ENCODE measurements at places on chromosomes 6 and 20.

DNA sequence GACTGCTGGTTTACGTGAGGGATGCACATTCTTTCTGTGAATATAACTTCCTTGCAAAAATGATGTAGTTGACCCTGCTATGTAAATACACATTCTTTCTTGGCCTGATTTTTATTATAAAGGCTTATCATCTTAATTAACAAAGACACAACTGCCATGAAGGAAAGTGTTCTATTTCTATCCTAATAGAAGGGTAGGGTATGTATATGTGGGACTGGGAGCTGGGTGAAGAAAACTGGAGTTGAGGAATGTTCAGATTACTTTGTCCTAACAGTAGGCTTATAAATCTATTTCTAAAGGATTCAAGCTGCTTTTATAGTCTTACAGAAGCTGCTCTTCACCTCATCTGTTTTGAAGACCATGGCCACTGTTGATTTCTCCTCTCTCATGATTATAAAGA lies 76.5 kb upstream of the RGS17 start:
- peak; percentile 26 for DNase-seq

DNA sequence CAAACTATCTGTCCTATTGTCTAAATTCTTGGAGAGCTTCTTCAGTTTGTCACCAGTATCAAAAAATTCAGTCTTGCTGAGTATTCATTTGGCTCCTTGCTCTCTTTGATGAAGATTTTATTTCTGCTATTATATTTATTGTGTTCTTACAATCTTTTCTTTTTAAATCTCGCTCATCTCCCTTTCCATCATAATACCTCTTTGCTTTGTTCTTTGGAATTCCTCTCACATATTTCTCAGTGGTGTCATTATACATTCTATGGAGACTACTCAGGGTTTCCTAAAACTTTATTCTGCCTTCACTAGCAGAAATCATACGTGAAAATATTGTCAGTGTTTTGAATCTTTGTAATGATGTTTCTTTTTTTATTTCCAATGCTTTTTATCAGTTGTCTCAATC lies 445.2 kb upstream of the ID4 start:
- DNase-seq = no peak

DNA sequence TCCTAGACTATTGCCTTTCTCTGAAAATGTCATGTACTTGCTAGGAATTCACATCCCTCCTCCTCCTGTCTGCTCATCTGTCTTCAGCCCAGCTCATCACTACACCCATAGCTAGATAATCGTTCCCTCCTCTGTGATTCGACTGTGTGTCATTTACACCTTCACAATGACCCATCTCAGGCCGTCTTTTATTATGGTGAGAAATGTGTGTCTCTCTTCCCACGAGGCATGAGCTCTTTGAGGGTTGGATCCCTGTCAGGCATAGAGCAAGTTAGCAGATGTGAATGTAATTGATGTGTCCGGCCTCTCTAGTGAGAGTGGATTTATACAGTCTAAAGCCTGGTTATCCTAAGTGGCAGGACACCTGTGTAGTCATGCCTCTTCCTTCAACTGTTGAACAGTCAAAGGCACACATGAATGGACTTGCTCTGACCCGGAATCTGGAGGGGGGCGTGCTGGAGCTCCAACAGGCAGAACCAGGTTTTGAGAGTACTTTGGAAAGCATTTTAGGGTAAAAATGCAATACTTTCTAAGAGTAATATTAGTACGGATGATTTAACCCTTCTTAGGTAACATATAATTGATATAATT lies 182.1 kb downstream of the UTRN start:
- DNase-seq = no peak

DNA sequence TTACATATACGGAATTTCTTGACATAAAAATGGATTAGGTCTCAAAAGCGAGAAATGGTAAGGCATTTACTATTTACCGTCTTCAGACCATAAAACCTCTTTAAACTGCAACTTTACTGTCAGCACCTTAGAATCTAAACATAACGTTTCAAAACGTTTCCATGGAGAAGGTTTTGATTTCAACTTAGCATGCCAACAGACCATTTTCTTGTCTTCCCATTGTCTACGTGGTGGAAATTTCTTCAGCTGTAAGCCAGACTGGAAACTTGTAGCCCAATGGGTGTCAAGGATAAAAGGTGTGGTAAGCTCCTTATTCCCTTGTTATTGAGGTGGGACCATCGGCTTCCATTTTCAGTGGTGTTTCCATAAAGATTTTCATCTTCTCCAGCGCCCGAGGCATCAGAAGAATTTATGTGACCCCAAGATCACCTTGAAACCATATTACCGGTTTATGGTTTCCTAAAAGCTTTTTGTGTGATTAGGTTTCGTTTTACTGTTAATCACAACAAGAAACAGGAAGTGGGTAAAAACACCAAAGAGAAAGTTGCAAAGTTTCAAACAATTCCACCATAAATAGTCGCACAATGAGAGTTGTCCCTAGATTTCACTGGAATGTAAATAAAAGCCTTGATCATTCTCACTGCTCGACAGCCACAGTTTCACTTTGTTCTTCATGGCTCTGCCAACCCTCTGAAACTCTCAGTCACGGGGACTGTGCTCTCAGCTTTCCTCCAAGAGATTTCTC lies 63.0 kb upstream of the CD2AP start:
- peak; percentile 28 for DNase-seq

DNA sequence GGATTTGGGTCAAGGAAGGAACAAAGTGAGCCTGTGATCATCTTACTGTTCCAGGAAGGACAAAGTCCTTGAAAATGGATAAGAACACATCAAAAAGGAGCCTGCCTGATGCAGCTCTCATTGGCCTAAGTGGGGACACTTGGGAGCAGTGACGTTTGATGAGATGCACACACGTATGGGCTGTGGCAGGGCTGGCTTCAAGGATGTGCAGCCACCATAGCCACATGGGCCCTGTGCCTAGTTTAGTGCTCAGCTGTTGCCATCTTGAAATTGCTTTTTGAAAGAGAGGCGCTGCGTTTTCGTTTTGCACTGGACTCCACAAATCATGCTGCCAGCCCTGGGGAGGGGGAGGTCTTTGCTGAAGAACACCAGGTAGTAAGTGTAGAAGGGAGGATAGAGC lies 6.6 kb upstream of the NPEPL1 start:
- DNase-seq = no peak

- DNase-seq = no peak
Measured at GRCh38 chr20:38252292-38253288, 7.9 kb downstream of the KIAA1755 start.

DNA sequence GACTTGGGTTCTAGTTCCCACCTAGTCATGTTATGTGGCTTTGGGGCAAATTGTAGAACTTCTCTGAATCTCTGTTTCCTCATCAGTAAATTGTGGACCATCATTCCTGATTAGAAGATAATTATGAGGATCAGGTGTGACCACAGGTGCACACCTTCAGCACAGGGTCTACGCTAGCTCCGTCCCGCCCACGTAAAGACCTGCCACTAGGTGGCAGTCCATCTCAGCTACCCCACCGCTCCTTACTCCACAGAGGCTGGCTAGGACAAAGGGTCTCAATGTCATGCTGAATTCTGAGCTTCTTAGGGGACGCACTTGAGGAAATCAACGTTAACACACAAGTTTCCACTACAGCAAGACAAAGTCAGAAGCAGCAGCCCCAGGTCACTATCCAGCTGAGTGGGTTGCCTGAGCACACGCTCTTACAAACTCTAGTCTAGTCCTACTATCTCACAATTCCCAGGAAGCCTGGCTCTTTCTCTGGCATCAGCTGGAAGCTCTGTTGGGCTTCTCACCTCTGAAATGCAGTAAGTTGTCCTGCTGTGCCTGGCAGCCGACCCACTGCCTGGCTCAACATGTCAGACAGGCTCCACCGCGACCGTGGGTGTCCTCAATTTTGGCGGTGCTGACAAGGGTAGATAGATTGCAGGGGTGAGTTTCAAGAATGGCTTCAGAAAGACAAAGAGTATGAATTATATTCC lies 2.0 kb upstream of the PLCG1 start:
- no peak for DNase-seq

- DNase-seq = no peak
Measured at GRCh38 chr6:122400462-122401089, 1.1 kb downstream of the HSF2 start.

DNA sequence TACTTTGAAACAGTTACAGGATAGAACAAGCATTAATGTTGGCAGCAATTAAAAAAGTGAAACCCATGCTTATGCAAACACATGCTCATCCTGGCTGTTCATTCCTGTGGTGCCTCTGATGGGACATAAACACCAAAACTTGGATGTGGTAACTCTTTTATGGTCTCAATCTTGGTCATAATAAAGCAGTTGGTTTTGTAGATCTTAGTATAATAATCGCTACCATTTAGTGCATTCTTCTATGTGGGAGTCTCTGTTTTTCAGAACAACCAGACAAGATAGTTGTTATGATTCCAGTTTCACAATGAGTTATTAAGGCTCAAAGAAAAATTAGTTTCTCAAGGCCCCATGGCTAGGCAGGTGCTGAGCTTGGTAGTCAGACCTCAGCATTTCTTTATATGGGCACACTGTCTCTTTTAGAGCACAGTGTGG lies 184.0 kb downstream of the UTRN start:
- DNase-seq = no peak

- peak; percentile 54 for DNase-seq
Measured at GRCh38 chr6:13916230-13916944, 8.4 kb upstream of the RNF182 start.

- DNase-seq = peak; percentile 63
Measured at GRCh38 chr20:63686492-63687321, 9.7 kb upstream of the TNFRSF6B start.

DNA sequence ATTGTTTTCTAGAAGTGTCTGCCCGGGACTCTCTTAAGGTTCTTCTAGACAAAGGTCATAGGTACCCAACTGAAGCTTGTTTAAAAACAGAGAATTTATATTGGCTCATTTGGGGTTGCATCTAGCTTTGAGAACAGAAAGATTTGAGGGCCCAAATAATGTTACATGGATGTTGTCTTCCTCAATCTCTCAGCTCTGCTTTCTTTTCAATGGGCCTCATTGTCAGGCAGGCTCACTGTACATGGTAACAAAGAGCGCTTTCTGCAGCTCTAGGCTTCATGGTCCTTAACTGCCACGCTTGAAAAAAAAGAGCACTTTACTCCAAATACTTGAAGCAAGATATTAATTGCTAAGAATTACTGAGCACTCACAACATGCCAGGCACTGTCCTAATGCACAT lies 22.2 kb downstream of the NHLRC1 start:
- DNase-seq = no peak

GRCh38 chr20:33568868-33569801 lies 79.2 kb downstream of the CBFA2T2 start:
- DNase-seq = no peak

DNA sequence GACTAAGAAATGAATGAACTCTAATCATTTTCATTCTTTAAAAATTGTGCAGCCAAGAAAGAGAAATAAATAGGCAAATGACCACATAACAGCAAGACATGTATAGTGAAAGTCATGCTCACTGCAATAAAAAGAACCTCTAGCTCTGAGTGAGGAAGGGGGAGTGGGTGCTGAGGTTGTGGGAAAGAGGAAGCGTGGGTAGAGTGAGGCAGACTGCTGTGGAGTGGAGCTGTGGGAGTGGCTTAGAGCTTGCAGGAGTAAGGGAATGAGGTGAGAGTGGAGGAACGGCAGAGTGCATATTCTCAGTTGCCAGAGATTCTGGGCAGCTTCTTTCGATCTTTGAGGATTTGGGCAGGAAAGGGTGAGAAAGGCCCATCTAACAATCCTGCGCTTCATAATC lies 10.4 kb downstream of the DEFB129 start:
- no peak for DNase-seq

GRCh38 chr20:41316051-41316450 lies 1.5 kb downstream of the ZHX3 start:
- no peak for DNase-seq

DNA sequence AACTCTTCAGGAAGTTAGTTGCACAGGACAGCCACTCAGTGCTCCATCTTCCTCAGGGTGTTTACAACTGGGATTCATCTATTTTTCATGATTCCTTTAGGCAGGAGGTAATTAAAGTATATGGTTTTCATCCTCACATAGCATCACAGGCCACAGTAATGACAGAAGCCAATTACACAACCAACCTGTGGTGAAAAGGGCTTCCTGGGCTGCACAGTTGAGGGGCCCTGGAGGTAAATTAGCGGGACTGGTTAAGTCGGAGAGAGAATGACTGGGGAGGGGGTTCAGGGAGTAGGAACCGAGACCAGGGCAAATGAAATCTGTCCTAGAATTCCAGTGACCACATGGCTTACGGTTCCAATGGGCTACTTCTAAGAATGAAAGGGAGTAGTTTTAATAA lies 37.0 kb downstream of the BAK1 start:
- DNase-seq = no peak

DNA sequence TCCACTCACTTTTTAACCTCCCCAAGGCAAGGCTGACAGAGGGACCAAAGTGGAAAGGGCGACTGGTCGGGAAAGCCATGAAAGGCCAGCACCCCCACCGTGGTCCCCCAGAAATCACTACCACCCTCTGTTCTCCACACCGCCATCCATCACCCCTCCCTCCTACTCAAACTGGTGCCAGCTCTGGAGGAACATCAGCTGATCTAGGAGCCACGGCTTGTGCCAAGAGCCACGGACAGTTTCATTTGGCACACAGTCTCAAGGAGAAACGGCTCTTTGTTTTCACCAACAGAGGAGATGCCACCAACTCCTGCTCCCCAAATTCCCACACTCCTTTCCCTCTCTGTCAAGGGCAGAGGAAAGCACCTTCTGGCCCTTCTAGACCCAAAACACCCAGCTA lies 26.0 kb downstream of the TBC1D7 start:
- DNase-seq = no peak

DNA sequence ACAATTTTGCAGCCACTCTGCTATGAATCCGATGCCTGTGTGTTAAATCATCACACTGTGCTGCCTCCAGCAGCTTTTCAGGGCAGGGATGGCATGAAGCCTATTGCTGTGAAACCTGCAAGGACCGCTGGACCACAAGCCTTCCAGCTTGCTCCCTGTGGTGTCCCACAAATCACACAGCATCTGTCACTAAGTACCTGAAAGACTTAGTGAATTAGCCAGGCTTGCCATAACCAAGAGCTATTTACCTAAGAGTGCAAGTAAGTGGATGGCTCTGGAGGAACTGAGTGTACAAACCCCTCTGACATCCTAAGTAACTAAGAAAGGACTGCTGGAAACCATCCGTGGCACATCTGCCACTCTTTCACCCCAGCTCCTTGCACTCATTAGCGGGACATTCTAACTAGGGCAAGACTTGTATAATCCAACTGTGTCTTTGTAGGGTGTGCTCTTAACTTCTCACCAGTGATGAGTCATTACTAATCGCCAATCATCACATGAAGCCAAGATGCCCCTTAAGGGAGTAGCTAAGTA lies 34.7 kb downstream of the FOXQ1 start:
- DNase-seq = peak; percentile 16

GRCh38 chr6:107691062-107691751 lies 132.9 kb downstream of the SCML4 start:
- DNase-seq = peak; percentile 91

GRCh38 chr6:5088780-5089179 lies 3.6 kb downstream of the PPP1R3G start:
- no peak for DNase-seq

DNA sequence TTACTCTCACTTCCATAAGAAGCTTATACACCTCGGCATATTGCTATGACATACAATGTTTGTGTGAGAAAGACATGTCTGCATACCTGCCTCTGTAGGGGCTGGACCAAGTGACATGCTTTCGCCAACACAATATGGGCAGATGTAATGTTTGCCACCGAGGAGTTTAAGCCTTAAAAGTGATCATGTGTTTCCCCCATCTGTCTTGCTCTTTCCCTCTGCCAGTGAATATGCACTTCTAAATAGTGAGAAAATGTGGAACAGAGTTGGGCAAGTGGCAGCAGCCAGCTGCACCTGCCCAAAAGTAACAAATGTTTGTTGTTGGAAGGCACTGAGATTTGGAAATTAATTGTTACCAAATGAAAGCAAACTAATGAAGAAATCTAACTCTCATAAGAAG lies 274.8 kb upstream of the BTBD3 start:
- DNase-seq = no peak

GRCh38 chr6:31070711-31071197 lies 41.6 kb downstream of the C6orf15 start:
- peak; percentile 78 for DNase-seq

Data from fibroblast of skin of abdomen (primary cell).